Smooth muscle cell of the umbilical artery (primary cell): ENCODE measurements at places on chromosomes 16 and 17. TPM values are rescaled to one million over a fixed set of nuclear protein-coding genes. Genes with fewer than 3 reads are reported as not detected.

The SEZ6L2 gene
- total RNA-seq: 18.4 and 37.0 TPM in 2 replicates

The KRT20 gene
- total RNA-seq: not detected in 2 replicates

The ARHGAP23 gene
- total RNA-seq: 25.8 and 86.8 TPM in 2 replicates

The KRTAP2-3 gene
- 0.65 TPM in 1 of 2 replicates, not detected in the other for total RNA-seq

The CDK12 gene
- total RNA-seq: 22.0 and 33.1 TPM in 2 replicates

The SPAG9 gene
- 90.3 and 131 TPM in 2 replicates for total RNA-seq

The LRRC37A gene
- 2.1 and 2.6 TPM in 2 replicates for total RNA-seq

The TMEM92 gene
- 0.09 TPM in 1 of 2 replicates, not detected in the other for total RNA-seq

The ADAP2 gene
- 0.60 TPM in 1 of 2 replicates, not detected in the other for total RNA-seq

The CCDC40 gene
- total RNA-seq: 2.5 and 5.6 TPM in 2 replicates

The SOCS1 gene
- 6.8 and 8.4 TPM in 2 replicates for total RNA-seq

The KRT24 gene
- not detected in 2 replicates for total RNA-seq

The KRT39 gene
- not detected in 2 replicates for total RNA-seq

The THOC6 gene
- 13.2 and 15.4 TPM in 2 replicates for total RNA-seq

The NLRC3 gene
- total RNA-seq: under 0.01 TPM in 2 replicates

The TBC1D16 gene
- total RNA-seq: 38.3 and 63.0 TPM in 2 replicates

The AIPL1 gene
- total RNA-seq: not detected in 2 replicates

The SULT1A4 gene
- 2.1 TPM in 1 of 2 replicates, not detected in the other for total RNA-seq

The ANKRD40CL gene
- total RNA-seq: not detected in 2 replicates

The NUTF2 gene
- 73.9 and 178 TPM in 2 replicates for total RNA-seq

The KRT28 gene
- not detected in 2 replicates for total RNA-seq

The HOXB9 gene
- 0.30 and 0.92 TPM in 2 replicates for total RNA-seq

The EFCAB3 gene
- total RNA-seq: not detected in 2 replicates

The CACNB1 gene
- total RNA-seq: 4.8 and 12.7 TPM in 2 replicates

The MARVELD3 gene
- not detected in 2 replicates for total RNA-seq

The DNAH17 gene
- 0.30 TPM in 1 of 2 replicates, not detected in the other for total RNA-seq

The TBC1D3G gene
- total RNA-seq: not detected in 2 replicates

The TMC6 gene
- total RNA-seq: 0.42 and 1.2 TPM in 2 replicates

The ATP2A3 gene
- total RNA-seq: 14.6 and 21.9 TPM in 2 replicates

The VPS4A gene
- 22.0 and 28.1 TPM in 2 replicates for total RNA-seq

The IL17C gene
- total RNA-seq: 0.23 TPM in 1 of 2 replicates, not detected in the other

The MYH8 gene
- total RNA-seq: under 0.01 and 0.09 TPM in 2 replicates

The TIGD7 gene
- total RNA-seq: 4.0 and 5.3 TPM in 2 replicates

The TBC1D3B gene
- total RNA-seq: 0.89 and 0.92 TPM in 2 replicates

The TMC5 gene
- not detected in 2 replicates for total RNA-seq

The FBXO39 gene
- total RNA-seq: 0.14 TPM in 1 of 2 replicates, not detected in the other

The SLFN11 gene
- total RNA-seq: 30.3 and 63.5 TPM in 2 replicates
